A172 (cell line): ENCODE measurements at places on chromosomes 7 and 10. TPM values are rescaled to one million over a fixed set of nuclear protein-coding genes. Genes with fewer than 3 reads are reported as not detected.

The CPA2 gene
- total RNA-seq, result not detected in 2 replicates

The LIPF gene
- total RNA-seq, result not detected in 2 replicates

GRCh38 chr10:132477066-132477397 is 60.6 kb upstream of the INPP5A start:
- no peak for DNase-seq

DNA sequence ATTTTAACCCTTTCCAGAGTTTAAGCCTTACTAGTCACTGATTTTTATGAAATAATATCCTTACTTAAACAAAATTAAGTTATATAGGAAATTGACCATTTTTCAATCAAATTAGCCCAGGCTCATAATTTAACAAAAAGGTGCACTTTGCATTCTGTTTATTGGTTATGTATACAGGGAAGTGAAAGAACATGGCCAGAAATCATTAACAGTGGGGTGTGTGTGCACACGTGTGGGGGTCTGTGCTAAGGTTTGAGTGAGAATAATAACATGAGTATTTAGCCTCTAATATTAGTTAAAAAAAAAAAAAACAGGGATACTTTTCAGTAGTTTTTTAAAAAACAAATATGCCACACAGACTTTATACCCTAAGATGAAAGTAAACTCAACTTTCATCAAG is 510.5 kb upstream of the PFKP start:
- DNase-seq, result no peak

- DNase-seq, result peak; percentile 91
These were observed 32.2 kb upstream of the COL13A1 start for GRCh38 chr10:69769395-69769992.

- DNase-seq, result no peak
These were observed 182.4 kb downstream of the INHBA start for GRCh38 chr7:41520445-41520844.

DNA sequence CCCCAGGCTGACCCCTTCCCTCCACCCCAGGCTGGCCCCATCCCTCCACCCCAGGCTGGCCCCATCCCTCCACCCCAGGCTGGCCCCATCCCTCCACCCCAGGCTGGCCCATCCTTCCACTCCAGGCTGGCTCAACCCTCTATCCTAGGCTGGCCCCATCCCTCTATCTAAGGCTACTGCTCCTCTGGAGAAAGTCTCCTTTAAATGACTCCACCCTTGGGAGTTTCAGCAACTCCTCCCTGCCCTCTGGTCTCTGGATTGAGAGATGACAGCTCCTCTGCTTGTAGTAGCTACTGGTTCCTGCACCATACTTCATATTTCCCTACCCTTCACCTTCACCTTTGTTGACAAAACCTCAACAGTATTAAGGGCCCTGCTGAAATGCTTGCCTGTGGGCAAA is 8.5 kb downstream of the PRLHR start:
- no peak for DNase-seq

- peak; percentile 29 for DNase-seq
These were observed 494 bp downstream of the PALS2 start for GRCh38 chr7:24573554-24574338.

GRCh38 chr10:122368502-122369254 is 5.8 kb upstream of the PLEKHA1 start:
- no peak for DNase-seq

GRCh38 chr10:44382131-44382858 is 2.6 kb downstream of the CXCL12 start:
- DNase-seq, result no peak

GRCh38 chr7:107891636-107892366 is 818 bp downstream of the DLD start:
- peak; percentile 42 for DNase-seq

DNA sequence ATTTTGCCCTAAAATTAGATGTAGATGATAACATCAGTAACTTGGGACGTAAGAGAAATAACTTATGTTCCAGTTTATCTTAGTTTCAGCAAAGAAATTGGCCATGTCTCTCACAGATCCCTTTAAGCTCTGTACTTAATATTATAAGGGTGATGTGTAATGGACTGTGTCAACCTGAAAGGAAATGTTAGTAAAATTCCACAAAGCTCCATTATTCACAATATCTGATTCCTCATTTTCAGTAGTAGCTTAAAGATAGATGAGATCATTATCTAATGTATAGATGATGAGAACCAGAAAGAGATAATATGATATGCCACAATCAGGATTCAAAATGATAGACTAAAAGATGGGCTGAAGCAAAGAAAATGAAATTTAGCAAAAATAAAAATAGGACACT is 316.8 kb upstream of the CHRM2 start:
- no peak for DNase-seq

GRCh38 chr10:115171392-115171960 is 78.3 kb downstream of the ATRNL1 start:
- peak; percentile 17 for DNase-seq

DNA sequence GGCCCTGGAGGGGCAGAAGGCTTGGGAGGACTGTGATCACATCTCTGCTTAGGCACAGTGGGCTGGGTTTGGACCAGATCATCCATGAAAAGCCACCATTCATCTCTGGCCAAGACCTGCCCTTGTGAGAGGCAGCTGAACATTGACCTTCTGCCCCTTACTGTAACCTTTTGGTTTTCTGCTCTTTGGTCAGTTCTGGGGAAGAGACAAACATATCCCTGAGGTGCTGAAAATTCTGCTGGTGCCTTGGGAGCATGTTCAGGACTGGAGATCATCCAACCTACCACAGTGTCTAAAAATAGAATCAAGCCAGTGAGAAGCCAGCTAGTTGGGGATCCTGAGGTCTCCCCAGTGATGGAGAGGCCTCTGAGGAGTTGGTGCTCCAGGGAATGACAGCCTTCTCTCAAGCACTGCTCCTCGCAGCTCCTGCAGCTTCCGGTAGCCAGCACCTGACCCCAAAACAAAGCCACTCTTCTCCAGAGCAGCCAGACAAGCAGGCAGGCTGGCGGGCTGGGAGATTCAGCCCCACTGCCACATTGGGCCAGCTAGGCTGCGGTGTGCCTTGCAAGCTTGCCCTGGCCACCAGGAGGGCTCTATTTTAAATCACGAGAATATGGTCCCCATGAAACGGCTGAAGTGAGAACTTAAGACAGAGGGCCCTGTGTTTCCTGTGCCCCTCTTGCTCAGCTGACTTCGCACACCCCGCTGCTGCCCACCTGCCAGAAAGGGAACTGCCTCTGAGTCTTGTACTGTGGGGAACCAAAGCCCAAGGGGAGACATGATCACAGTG is 37.8 kb upstream of the UBE2H start:
- peak; percentile 14 for DNase-seq

DNA sequence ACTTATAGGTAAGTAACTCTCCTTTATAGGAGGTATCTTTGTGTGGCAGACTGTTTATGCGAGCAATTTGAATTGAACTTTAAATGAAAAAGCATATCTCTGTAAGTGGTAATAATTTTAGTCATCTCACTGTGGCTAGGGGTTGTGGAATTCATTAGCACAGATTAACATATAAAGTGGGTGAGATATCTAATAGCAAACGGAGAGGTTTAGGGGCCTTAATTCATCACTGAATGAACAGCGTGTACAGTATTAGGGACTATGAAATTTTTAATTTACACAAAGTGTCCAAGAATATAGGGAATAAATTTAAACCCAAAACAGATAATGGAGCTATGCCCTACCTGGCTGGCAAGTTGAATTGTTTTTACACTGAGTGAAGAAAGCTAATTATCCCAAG is 15.7 kb upstream of the FAM204A start:
- DNase-seq, result no peak

- no peak for DNase-seq
These were observed 30.2 kb downstream of the DHTKD1 start for GRCh38 chr10:12098966-12099365.

GRCh38 chr7:132097550-132098134 is 478.6 kb downstream of the PLXNA4 start:
- no peak for DNase-seq

DNA sequence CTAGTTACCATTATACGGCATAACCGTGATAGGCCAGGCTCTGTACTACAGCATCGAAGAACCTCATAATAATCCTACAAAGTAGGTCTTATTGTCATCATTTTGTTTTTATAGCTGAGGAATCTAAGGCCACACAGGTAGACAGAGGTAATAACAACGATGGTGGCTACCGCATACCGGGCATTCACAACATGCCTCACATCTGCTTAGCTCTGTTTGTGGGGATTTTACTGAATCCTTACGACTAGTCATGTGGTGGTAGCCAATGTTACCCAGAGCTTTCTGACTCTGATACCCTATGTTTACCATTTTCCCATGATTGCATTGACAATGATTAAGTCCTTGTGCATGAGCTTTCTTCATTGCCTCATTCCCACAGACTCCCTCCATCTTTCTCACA is 269.4 kb downstream of the TCF7L2 start:
- no peak for DNase-seq
